ENCODE measurements at places on chromosomes 7 and 10.

- no peak for DNase-seq
These were observed 259.9 kb downstream of the PTPRN2 start for GRCh38 chr7:158327571-158328180.

- no peak for DNase-seq
These were observed 15.5 kb upstream of the GPR15LG start for GRCh38 chr10:84158061-84158460.

GRCh38 chr10:91939653-91940052 is 16.1 kb downstream of the BTAF1 start:
- DNase-seq: no peak

- DNase-seq: no peak
These were observed 52.3 kb upstream of the GJD4 start for GRCh38 chr10:35552650-35553342.
